ENCODE measurements at places on chromosomes 5 and 9.

GRCh38 chr5:119319401-119319800, 36.4 kb upstream of the TNFAIP8 start:
- DNase-seq = no peak

GRCh38 chr5:120817044-120817985, 353.2 kb downstream of the PRR16 start:
- no peak for DNase-seq

DNA sequence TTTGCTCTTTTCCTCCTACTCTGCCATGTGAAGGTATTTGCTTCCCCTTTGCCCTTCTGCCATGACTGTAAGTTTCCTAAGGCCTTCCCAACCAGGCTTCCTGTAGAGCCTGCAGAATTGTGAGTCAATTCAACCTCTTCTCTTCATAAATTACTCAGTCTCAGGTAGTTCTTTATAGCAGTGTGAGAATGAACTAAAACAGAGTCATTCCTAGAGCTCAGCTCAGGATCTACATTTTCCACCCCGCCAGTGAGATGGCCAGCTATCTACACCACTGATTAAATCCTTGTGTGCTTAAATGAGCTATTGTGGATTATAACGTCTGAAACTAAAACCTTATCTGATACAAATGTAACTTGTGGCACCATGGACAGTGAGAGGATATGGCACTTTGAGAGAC, 55.0 kb downstream of the FRMD3 start:
- DNase-seq = no peak

DNA sequence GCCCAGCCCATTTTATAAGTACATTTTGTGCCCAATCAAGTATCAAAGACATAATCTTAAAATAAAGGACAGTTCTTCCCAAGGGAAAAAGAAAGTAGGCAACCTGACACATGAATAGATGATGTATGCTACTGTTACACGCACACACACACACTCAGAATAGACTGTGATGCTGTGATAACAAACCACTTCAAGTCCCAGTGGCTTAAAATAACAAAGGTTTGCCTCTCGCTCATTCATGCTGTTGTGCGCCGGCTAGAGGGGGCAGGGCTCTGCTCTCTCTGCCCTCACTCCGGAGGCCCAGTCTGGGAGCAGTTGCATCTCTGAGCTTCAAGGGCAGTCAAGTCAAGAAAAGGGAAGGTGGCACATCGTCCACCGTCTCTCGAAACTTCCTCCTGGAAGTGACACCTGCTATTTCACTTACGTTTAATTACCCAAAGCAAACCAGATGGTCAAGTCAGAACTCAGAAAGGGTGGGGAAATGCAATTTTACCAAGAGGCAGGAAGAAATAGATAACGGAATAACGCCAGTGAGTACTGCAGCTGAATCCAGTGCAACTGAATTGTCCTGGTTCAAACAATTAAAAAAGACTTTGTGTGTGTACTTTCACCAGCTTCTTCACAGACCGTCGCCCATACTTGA, 43.3 kb downstream of the ANKRD33B start:
- peak; percentile 48 for DNase-seq

GRCh38 chr9:21933865-21934264, 60.3 kb downstream of the CDKN2A start:
- no peak for DNase-seq

GRCh38 chr5:33230467-33231078, 210.2 kb upstream of the TARS1 start:
- no peak for DNase-seq

DNA sequence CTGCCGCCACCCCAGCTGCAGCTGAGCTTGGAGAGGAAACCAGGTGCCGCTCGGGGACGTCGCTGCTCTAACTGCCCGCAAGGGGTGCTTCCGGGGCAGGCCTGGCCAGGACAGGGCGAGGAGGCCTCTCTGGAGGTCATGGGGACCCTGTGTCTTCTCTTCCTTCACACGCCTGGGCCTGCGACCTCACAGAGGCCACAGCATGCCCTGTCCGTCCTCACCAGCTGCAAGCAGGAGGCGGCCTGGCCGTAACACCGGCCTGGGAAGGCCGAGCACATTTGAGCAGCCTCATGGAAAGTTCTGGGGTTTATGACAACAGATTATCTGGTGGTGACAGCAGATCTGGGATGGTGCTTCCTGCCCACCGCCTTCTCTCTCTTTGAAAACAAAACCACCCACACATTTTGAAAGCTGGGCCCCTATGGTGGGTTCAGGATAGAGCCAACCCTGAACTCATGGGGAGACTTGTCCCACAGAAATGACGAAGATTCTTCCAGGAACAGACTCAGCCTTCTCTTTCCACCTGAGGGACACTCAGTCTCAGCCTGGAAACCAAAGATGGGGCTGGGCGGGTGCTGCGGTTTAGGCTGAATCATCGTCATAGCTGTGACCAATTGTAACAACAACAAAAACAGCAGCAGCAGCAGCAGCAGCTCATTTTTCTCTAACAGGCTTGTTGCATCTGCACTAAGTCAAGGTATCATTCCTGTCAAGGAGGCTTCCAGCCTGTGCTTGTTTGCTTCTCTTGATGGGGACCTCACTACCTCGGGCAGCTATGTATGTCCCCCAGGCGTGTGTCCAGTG, 99.6 kb upstream of the RAPGEF1 start:
- no peak for DNase-seq

- DNase-seq = no peak
Measured at GRCh38 chr5:141942185-141942857, 15.7 kb downstream of the PCDH12 start.

- no peak for DNase-seq
Measured at GRCh38 chr5:54296386-54296785, 14.0 kb downstream of the ARL15 start.

DNA sequence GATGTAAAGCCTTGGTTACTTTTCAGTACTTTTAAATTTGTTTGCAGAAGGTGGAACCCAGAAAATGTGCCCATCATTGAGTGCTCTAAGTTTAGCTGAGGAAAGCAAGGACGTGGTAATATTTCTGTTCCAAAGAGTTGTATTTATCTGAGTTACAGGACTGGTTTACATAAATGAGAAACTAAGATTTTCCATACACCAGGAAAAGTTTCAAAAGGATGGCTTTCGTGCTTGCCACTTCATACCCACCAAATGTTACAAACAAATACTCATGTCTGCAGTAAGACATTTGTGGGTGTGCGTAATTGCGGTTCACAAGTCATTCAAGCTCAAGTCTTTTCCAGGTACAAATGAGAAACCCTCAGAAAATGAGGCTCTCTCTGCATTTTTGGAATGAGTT, 68.1 kb downstream of the CWC27 start:
- no peak for DNase-seq

- DNase-seq = no peak
Measured at GRCh38 chr5:170809551-170809950, 26.0 kb downstream of the GABRP start.

DNA sequence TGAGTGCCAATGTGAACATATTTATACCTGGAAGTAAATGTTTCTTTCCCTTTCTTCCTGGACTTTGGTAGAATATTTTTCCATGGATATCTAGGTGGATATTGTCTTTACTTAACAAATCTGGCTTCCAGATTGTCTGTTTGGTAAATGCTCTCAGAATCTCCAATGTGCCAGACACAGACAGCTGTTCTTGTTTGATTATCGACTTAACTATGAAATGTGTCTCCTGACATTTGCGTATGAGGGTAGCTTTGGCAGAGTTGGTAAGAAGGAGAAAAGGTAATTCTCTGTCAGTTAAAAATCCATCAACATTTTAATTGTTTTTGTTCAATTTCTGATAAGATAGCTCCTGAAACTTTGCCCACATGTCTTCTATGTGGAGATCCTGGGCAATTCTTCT, 196.4 kb upstream of the NUDT12 start:
- no peak for DNase-seq

DNA sequence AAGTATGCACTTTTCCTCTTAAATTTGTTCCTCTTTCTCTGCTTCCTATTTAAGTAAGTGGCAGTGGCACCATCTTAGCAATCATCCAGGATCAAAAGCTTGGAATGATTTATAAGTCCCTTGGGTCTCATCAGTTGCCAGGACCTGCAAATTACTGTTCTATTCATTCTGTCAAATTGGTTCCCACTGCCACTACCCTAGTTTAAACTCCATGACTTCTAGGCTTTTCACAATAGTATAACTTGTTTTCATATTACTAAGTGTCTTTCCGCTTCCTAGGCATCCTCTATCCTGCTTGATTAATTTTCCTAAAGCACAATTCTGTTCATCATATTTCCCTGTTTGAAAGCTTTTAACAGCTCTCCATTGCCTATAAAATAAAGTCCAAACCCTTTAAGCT, 363.9 kb upstream of the MEF2C start:
- no peak for DNase-seq

- no peak for DNase-seq
Measured at GRCh38 chr5:160926428-160926827, 74.4 kb upstream of the ATP10B start.

DNA sequence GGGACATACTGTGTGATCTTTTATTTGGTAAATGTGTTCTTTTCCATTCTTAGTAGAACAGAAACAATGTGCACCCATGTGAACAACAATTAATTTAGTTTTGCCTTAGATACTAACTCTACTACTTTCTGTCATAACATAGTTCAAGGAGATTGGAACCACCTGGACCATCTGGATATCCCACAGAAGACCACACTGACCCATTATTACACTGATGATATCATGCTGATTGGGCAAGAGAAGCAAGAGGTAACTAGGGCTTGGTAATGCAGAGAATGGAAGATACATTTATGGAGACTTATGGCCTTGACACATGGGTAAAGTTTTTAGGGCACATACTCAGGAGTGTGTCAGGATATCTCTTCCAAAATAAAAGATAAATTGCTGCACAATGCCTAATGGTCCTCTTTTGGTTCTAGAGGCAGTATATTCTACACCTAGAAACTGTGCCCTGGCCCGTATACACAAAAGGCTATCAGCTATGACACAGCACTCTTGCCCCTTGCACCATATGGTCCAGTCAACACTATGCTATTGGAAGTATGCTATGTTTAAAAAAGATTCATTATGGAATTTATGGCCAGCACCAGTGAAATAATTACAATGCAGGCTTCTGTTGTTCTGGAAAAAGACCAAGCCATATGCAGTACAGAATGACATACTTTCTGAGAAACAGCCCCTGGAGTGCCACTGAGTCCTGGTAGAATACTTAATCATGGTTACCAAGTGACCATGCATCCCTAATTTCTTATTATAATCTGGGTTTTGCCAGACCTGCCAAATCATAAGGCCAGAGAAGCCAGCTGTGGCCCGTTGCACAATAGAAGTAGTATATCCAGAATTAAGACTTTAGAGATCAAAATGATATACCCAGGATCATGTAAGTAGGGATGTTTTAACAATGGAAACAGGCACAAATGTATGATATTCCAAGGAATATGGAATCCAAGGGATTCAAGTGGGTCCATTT, 41.6 kb upstream of the MROH2B start:
- no peak for DNase-seq

GRCh38 chr5:80067531-80068245, 32.5 kb downstream of the THBS4 start:
- DNase-seq = no peak

DNA sequence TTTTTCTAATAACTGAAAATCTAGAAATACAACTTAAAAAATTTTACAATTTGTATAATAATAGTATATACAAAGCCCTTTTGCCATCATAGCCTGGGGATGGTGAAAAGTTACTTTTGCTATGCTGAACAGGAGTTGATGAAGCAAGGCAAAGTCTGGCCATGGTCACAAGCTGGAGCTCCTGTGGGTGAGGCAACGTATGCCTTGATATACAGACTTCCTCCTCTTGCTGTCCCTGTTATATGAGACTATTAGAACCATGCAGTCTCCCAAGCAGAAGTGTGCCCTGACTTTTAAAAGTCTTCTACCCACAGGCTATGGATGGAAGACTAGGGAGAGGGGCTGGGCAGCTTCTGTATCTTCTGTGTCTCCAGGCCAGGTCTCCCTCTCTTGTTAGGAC, 15.7 kb downstream of the FAM151B start:
- DNase-seq = no peak

- no peak for DNase-seq
Measured at GRCh38 chr9:20044686-20045085, 255.8 kb upstream of the SLC24A2 start.

- DNase-seq = no peak
Measured at GRCh38 chr9:15444141-15444540, 21.5 kb downstream of the SNAPC3 start.

DNA sequence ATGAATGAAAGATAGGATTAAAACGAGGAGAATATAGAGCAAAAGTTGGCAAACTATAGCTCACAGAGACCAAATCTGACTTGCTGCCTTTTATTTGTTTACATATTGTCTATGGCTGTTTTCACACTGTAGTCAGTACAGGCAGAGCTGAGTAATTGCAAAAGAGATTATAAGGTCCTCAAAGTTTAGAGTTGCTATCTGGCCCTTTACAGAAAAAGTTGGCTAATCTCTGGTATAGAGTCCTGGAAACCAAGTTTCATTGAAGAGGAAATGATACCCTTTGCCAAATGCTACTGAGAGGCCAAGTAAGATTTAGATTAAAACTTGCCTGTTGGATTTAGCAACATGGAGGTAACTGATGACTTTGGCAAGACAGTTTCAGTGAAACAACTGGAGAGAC, 36.0 kb downstream of the LYRM7 start:
- no peak for DNase-seq

DNA sequence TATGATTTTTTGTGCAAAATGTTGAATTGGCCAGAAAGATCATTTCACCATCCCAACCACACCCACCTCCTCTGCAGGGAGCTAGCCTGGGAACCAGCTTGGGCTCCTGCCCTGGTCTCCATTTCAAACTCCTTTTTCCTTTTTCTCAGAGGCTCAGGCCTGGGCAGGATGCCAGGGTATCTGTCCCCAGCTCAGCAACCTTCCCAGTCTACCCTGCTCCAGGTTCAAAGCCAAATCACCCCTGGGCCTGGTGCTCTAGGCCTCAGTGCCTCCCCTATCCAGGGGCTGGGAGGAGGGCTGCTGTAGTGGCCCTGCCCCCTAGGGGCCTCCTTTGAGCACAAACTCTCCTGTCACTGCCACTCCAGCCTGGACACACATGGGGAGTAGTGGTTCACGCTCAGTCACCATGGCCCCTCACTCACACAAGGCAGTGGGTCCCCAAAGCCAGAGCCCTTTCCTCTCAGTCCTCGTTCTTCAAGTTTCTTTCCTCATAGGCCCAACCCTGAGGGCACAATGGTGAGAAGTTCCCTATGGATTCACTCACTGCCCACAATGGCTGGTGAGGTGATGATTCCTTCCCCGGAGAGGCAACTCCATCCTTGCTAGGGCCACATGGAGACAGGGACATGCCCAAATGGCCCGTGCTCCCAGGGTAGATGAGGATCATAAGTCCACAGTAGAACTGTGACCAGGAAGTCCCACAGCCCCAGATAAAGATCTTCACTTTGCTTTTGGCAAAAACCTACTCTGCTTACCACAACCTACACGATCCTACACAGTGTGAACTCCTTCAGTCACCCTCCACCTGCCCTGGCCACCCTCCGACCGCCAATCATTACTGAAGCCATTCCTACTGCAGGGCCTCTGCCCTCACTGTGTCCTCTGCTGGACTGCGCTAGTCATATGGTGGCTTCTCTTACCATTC, 1.6 kb upstream of the ST6GALNAC4 start:
- DNase-seq = no peak

DNA sequence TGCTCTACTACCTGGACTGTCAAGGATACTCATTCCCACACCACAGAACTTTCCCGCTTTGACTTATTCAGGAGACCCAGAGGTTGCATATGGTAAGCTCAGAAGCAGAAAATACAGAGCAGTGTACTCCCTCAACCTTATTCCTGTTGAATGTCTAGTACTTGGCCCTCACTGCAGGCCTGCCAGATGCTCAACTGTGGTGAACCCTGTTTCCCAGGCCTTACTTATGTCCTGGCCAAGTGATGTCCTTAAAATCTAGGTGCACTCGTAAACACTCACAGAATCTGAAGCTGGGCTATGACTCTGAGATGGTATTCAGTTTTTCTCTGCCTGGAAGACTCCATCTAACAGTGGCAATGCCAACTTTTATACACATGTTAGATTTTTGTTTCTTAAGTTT, 21.0 kb downstream of the DIAPH1 start:
- no peak for DNase-seq

Measured in ecto neural progenitor cell (in vitro differentiated cells).